ENCODE measurements at places on chromosomes 1 and 21. TPM values are rescaled to one million over a fixed set of nuclear protein-coding genes. Genes with fewer than 3 reads are reported as not detected.

Gene SLC22A15
- total RNA-seq = 0.15 TPM

DNA sequence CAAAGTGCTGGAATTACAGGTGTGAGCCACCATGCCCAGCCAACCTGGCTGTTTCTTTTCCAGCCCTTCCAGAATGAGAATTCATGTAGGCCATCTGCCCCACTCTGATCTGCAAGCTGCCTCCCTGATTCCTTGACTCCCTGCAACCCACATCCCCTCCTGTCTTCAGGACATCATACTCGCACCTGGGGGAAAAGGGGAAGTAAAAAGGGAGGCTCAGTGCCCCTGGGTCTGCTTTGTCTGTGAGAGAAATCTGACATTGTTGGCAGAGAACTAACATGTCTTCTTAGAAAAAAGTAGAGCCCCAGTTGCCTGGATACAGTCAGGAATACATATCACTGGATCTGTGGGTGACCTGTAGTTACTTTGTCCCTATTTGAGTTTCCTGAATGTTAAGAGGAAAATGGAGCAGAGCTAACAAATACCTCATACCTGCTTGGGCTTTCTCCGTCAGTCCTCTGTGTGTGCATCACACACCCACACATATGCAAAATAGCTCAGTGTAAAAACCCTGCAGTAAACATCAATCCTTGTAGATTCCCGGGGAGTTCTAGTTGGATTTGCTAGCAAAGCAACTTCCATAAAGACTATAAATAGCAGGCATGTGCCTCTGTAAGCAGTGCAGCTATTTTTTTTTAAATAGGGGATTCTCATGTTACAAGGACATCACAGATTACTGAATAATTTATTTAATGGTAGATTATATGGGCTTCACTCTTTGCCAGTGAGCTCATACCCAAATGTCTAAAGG is 62.9 kb downstream of the TEX35 start:
- H3K27me3 ChIP-seq = no peaks in the 10 kb centered on the region
- no peaks in the 10 kb centered on the region for H3K36me3 ChIP-seq
- H3K4me3 ChIP-seq = no peak overlapping the region

DNA sequence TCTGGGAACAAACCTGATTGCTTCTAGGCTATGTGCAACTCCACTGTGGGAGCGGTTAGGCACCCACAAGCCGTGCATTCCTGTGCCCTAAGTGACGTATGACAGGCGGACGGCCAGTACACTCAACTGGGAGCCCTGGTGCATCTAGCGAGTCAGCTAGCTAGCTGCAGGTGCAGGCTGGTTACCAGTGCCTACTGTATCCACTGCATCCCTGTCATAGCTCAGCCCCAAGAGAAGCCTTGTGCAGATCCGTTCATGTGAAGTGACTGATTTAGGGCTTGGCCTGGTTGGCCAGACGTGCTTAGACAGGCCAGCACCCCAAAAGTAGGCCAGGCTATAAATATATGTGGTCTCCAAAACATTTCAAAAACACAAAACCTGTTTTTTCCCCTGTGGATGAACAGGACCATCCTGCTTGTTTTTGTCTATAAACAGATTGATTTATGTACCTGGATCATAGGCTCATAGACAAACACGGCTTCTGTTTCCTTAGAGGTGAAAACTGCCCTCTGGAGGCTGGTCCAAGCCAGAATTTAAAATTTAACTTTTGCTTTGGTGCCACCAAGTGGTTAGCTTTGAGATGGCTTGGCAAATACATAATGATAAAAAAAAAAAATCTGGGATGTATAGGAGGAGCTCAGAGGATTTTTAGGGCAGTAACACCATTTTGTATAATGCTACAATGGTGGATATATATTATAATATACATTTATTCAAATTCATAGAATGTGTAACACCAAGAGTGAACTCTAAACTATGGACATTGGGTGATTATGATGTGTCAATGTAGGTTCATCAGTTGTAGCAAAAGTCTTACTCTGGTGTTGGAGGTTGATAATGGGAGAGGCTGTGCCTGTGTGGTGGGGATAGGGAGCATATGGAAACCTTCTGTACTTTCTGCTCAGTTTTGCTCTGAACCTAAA is 68.5 kb downstream of the GIPC2 start:
- no peaks in the 10 kb centered on the region for H3K36me3 ChIP-seq
- H3K27me3 ChIP-seq = no peaks in the 10 kb centered on the region
- DNase-seq = peak; percentile 19
- H3K4me1 ChIP-seq = peaks cover 11% of the 10 kb centered on the region
- H3K27ac ChIP-seq = peak overlapping the region; percentile 54

DNA sequence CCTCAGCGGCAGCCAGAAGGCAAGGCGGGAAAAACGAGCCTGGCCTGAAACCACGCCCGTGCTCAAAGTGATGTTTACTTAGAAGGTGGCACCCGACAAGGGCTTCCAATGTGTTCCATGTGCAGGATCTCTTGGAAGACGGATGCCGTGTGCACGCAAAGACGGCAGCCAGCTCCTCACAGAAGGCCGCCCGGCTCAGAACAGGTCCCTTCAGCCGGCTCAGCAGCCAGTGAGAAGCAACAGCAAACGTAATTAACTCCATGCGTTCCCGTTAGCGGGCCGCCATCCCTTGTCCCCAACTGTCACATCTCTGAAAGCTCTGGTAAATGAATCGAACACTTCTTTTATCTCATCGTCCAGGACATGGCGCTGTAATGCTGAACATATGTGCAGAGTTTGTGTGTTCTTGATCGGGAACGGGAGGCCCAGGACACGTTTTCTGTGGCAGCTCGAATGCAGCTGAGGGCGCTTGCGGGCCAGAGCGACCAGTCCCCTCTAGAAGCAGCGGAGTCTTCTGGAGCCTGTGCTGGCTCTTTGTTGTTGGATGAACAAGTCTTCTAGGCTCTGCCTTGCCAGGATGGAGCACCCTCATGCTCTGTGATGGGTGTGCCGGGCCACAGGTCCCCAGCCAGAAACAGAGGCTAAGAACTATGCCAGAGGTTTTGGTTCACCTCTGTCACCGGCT is 94.6 kb upstream of the ARHGEF16 start:
- H3K4me3 ChIP-seq = no peak overlapping the region
- no peak for DNase-seq
- peaks cover 16% of the 10 kb centered on the region for H3K27me3 ChIP-seq
- H3K27ac ChIP-seq = no peak overlapping the region
- H3K4me1 ChIP-seq = no peaks in the 10 kb centered on the region

- H3K4me1 ChIP-seq = no peaks in the 10 kb centered on the region
- no peak overlapping the region for H3K4me3 ChIP-seq
- no peak overlapping the region for H3K27ac ChIP-seq
These were observed 16.9 kb downstream of the RPTN start for GRCh38 chr1:152141971-152142584.

Measured in gastrocnemius medialis (tissue), 4 donors.